ENCODE measurements at places on chromosomes 12 and 14.

DNA sequence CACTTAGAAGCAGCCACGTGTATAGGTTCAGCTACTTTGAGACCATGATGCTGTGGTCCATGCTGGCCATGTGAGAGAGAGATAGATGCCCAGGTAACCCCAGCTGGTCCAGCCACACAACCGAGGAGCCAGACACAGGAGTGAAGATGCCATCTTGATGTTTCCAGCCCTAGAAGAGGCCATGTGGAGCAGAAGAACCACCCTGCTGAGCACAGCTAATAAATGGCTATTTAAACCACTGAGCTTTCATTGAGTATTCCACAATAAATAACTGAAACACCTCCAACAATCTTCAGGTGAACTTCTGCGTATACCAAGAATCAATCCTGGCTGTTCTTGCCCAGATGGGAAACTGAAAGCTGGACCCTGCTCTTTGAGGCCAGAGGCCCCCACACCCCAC is 84.0 kb upstream of the GSC start:
- no peak for DNase-seq

DNA sequence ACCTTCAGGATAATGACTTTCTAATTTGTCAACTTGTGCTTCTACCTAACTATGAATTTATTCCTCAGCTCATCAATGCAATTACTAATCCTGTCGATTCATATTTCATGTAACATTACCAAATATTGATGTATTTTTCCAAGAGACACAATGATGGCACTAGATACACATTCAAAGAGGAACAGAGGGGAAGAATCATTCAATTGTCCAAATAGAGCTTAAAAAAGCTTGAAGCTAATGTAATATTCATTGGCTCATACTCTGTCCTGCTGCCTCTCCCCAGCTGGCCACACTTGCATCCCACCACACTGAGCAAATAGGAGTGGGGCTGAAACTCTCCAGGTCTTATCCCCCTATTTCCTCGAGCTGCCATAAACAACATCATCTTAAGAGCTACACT is 9.3 kb downstream of the TESPA1 start:
- no peak for DNase-seq

DNA sequence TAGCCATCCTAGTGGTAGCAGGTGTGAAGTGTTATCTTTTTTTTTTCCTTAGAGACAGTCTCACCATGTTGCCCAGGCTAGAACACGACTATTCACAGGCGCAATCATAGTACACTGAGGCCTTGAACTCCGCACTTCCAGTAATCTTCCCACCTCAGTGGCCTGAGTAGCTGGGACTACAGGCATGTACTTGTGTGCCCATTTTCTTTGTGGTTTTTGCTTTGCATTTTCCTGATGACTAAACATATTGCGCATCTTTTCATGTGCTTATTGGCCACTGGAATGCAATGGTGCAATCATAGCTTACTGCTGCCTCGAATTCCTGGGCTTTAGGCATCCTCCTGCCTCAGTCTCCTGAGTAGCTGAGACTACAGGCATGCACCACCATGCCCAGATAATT is 33.3 kb upstream of the GCH1 start:
- no peak for DNase-seq

DNA sequence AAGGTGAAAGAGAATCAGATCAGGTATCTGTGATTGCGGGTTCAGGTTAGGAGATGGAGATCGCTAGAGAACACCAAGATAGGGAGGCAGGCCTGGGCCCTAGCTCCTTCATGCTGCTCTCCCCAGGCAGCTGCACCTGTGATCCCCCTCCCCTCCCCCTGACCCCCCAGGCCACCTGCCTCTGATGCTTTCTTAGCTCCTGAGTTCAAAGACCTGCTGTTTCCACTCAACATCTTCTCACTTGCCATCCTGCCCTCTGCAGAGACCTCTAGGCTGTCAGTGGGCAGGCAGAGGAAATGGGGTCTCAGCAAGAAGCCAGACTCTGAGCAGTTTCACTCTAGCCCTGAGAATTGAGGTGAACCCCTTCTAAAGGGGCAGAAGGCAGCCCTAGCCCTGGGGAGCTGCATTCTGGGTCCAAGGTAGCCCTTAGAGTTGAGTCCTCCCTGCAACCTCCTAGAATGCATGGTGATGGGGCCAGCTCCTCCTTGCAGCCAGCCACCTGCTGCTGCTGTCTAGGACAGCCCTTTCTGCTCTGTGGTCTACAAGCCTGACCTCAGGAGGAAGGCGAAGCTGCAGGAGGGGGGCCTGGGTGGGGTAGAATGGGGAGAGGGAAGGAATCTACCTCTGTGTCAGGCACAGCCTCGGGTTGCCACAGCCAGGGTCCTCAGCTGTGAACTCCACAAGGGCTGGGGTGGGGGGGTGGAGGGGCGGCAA is 6.4 kb upstream of the SLC48A1 start:
- no peak for DNase-seq

DNA sequence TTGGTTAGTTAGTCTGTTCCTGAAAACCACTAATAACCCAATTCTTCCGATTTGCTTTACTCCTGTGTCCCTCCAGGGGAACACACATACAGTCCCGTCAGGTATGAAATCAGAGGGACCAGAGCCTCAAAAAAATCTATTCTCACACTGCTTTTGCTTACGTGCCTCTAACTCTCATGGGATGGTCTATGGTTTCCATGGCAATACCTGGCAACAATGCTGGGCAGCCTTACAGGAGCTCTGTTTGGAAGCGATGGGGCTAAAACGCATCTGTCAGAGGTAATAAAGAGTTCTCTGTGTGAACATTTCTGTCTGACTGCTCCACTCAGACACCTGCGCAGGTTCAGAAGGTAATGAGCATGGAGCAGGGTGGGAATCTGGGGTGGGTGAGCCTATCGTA is 376.2 kb downstream of the GXYLT1 start:
- no peak for DNase-seq

GRCh38 chr14:69652942-69653684 is 41.7 kb downstream of the SUSD6 start:
- DNase-seq = peak; percentile 37

All from muscle of back (tissue), 13 donors.